ENCODE measurements at places on chromosomes 7 and 10.

- no peak for DNase-seq
These were observed 114.0 kb upstream of the COBL start for GRCh38 chr7:51430480-51431086.

DNA sequence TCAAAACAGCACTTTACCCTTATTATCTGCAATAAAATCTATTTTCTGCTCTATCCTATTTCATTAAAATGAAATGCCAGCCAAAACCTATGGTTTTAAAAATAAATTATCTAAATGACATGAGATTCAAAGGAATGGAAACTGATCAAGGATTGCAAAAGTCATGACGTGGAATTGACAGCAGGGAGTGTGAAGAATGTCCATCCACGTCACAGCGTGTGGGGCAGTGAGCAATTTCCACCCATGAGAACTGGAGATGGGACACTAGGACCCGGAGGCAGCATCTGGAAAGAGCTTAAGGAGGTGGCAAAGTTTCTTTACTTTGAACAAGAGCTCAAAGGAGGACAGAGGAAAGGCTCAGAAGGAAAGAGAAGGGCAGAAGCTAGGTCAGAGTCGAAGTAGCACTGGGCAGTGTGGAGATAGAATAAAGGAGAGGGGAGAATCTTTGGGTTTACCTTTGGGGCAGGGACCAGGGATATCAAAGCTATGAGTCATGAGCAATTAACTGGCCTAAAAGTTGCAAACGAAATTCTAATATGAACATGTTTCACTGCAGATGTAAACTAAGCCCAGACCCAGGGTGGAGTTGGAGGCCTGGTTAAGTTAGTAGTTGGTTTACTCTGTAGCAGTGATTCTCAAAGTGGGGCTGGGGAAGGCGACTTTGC is 24.9 kb upstream of the STK17A start:
- no peak for DNase-seq

- DNase-seq, result no peak
These were observed 195.1 kb downstream of the INHBA start for GRCh38 chr7:41507686-41508268.

- no peak for DNase-seq
These were observed 24.8 kb downstream of the CCSER2 start for GRCh38 chr10:84353052-84353803.

GRCh38 chr7:43248961-43249822 is 136.7 kb downstream of the HECW1 start:
- DNase-seq, result no peak

GRCh38 chr7:124155432-124156022 is 122.7 kb upstream of the TMEM229A start:
- DNase-seq, result no peak

DNA sequence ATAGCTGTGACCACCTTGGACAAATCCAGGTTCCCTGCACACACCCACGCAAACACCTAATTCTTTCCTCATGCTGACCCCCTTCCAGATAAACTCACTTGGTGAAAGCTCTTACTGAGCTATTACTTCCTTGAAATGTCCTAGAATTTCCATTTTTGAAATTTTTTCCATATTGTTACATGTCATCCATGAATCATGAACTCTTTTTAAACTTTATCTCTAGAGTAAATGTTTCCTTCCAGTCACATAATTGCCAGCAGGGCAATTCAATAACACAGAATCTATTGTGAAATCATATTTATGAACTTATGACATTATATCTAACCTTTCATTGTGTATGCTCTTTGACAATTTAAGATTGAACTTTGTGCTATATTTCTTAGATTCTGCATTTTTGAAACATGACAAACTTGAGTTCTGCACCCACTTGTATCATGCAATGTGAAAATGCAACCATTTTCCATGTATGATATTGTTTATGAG is 26.8 kb upstream of the FGL2 start:
- DNase-seq, result no peak

- no peak for DNase-seq
These were observed 59.9 kb upstream of the GLCCI1 start for GRCh38 chr7:7908622-7909145.

DNA sequence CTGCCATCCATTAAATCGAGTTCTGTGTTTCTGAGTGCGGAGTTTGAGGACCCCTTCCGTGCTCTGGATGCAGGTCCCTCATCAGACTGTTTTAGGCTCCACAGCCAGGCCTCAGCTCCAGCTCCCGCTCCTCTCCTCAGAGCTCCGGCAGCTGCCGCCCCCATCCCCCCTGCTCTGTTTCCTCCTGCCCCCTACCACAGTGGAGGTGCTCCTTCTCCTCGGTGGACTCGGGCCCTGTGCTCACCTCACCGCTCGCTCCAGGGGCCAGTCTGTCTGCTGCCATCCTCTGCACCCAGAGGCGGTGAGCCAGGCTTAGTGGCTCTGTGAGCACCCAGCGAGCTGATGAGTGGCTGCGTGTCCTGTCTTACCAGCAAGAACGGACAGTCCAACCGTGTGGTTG is 21.4 kb upstream of the PRKAR1B start:
- no peak for DNase-seq

- DNase-seq, result no peak
These were observed 91.4 kb upstream of the ZPBP start for GRCh38 chr7:50184271-50184990.

- no peak for DNase-seq
These were observed 133.3 kb upstream of the LAMB4 start for GRCh38 chr7:108263425-108263824.

DNA sequence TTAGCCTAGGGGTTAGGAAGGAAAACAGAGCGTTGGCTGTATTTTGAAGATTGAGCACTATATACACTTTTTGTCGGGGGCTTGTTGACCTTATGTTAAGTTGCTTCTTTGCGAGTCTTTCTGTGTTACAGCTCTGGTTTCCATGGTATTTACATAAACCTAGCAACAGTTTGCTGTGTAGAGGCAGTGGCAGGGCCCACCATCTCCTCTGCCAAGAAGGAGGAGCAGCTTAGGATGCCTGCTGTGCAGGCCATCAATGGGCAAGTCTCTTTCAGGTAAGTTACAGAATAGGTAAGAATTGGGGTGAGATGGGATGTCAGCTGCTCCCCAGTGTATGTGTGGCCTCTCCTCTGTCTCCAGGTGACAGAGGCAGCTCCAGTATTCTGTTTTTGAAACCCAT is 485.5 kb downstream of the LRMDA start:
- DNase-seq, result no peak

DNA sequence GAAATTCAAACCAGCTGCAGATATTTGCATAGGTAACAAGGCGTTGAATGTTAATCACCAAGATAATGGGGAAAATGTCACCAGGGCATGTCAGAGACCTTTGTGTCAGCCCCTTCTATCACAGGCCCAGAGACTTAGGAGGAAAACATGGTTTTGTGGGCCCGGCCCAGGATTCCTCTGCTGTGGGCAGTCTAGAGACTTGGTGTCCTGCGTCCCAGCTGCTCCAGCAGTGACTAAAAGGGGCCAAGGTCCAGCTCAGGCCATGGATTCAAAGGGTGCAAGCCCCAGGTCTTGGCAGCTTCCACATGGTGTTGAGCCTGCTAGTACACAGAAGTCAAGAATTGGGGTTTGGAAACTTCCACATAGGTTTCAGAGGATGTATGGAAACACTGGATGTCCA is 147.5 kb upstream of the ZWINT start:
- DNase-seq, result no peak

- no peak for DNase-seq
These were observed 41.8 kb upstream of the COL1A2 start for GRCh38 chr7:94352887-94353286.

- no peak for DNase-seq
These were observed 125.2 kb downstream of the SLIT1 start for GRCh38 chr10:97060441-97061084.

DNA sequence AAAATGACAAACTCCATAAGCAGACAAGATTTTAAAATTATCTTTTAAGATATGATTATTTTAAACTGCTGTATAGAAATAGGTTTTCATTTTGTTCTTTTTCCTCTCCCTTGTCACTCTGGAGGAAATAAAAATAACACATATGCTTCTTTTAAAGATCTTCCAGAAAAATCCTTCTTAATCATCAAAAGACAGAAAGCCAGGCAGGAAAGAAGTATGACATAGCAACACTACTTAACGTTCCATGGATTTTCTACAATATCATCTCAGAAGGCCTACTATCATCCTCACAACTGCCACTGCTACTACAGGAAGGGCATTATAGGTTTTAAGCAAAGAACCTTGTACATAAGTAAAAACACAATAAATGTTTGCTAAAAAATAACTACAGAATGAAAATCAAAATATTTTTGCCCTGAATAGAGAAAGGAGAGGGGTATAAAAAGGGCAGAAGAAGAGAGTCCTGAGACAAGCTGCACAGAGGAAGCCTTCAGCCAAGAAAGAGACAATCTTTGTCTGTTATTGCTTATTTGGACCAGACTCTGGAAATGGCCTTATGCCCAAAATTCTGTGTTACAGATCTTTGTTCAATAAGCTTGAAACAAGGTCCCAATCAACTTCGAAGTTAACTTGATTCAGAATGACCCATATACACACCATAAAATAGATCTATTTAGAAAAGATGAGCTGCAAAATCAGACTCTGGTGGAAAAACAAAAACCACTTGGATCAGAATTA is 67.8 kb downstream of the ABI1 start:
- DNase-seq, result no peak

DNA sequence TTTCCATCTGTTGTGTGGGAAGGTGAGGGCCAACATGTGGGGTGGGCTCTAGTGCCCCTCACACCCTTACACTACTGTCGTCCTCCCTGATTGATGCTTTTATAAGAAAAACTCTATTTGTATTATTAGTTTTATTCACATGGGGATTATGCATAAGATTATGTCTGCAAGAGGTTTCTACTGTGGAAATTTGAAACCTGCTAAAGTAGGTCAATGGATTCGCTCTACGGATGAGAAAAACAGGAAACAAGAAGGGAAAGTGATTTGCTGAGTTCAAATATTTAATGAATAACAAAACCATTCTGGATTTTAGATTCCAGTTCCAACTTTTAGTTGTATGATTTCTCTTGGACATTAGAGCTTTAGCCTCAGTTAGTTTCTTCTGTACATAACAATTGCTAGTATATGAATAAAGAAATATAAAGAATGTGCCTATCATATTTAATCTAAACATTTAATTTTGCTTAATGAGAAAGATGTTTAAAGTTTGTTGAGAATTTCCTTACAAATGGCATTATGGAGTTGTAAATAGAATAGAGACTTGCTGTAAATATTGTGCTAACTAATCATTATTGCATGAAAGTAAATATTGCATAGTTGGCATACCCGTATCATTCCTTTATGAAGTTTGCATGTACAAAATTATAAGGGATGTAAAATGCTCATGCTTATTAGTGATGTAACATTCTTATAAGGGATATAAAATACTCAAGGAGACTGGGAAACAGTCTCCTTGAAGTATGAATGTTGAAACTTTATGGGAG is 193.8 kb downstream of the THSD7A start:
- DNase-seq, result no peak

GRCh38 chr10:78524941-78525340 is 491.3 kb downstream of the RPS24 start:
- DNase-seq, result no peak

DNA sequence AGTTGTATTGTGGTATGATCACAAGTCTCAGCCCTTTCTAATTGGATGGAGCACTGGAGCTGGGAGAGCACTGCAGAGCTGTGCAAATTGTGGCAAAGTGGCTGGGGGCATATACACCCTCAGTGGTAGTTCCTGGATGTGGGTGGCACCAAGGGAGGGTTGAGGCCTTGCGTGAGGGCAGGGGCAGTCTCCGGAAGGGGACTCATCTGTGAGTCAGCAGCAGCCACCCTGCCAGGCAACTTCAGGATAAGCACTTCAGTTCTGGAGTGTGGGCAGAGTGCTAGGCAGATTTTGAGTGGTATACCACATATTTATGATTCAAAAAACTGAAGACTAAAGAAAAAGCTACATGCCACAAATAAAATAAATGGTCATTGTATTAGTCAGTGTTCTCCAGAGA is 210.5 kb downstream of the ETV1 start:
- DNase-seq, result no peak

DNA sequence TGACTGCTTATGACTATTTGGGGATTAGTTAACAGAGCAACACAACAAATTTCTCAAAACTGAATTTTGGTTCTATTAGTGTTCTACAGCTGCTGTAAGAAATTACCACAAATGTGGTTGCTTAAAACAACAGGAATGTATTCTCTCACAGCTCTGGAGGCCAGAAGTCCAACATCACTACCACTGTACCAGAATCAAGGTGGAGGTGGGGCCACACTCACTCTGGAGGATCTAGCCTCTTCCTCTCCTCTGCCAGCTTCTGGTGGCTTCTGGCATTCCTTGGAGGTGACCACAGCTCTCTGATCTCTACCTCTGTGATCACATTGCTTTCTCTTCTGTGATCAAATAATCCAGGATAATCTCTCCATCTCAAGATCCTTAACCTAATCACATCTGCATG is 194.7 kb upstream of the BMPER start:
- no peak for DNase-seq

GRCh38 chr7:85102813-85103350 is 84.0 kb downstream of the SEMA3D start:
- no peak for DNase-seq

DNA sequence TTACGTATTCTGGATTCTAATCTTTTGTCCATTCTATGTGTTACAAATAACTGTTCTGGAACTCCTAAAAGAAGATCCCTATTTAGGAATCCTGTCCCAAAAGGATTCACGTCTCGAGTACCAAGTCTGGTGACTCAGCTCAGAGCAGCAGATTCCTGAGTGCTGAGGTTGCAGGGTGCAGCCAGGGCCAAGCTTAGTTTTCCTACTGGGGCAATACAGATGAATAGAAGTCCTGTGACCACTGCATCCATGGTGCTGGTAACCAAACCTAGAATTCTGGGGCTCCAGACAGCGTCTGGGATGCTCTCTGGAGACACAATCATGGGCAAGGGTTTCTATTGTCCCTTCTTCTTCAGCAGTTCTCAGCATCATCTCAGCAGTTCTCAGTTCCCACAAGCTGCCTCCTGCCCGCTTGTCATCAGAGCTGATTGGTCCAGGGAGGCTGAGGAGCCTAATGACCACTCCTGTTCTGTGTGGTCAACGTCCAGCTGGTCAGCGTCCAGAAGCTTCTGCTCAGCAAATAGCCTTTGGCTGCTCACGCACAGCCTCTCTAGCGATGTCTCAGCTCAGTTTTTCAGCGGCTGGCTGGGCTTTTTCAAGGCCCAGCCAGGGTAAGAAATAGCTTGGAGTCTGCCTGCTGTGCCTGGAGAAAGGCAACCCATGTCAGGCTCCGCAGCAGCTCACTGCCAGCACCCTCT is 50.4 kb upstream of the C7orf33 start:
- DNase-seq, result no peak

DNA sequence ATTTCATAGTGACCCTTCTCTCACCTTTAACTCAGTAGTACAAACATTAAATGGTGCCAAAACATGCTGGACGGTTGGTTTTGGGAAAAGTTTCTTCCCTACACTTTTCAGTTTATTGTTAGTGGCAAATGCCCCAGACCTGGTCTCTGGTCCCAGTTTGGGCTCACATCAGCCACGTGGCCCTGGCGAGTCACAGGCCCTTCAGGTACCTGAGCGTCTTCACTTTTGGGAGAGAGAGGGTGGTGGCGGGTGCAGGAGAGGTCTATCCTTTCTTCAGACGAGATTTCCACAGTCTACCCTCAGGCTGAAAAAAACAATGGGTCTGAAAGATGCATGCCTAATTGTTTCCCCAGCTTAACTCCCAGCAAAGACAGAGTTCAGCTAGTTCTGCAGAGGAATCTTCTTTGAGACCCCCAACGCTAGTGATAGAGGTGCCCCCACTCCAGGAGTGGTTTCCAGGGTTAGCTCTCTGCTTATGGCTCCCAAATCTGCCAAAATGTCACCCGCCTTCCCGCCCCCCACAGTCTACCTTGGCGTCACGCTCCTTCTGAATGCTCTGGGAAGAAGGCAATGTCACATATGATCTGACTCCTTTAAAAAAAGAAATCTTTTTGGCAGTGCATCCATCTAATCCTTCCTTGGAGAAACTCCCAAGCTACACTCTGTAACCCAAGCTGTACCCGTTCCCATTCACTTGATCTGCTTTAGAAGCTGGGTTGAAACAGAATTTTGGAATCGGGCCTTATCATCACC is 384.8 kb upstream of the FOXK1 start:
- no peak for DNase-seq
